ENCODE measurements at places on chromosomes 5 and 9.

DNA sequence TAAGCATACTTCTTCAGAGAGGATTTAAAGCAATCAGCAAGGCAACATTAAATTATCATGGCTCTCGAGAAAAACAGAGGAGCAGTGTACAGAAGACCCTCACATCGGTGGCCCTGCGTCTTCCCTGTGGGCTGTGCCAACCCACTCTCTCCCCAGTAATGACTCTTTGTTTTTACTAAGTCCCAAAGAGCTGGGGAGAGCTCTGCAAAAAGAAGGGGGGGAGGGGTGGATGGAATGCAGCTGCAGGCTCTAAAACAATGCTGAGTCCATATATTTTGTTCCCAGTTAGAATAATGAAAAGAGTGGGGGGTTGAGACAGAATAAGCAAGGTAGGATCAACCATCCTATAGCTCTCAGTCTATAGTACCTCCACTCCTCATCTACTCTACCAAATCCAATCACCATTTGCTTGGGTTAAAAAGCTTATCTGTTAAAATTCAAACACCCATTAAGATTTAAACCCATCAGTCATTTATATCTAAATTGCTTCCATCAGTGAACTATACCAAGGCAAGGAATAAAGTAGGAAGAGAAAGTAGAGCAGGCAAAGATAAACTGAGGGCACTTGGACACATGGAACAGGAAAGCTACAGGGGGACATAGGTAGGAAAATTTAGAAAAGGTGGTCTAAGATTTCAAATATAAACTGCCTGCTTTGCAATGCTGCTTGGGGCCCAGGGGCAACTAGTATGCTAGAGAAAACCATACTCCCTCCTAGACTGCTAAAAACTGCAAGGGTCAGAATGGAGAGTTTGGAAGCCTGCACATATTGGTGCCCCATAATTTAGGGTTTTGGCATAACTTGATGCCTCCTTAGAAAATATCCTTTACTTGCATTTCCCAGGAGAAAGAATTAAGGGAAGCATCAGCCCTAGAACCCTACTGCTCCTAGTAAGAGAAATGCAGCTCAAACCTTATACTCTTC, 20.6 kb downstream of the ELL2 start:
- DNase-seq: no peak
- H3K27ac ChIP-seq: peak overlapping the region; percentile 30
- H3K27me3 ChIP-seq: no peaks in the 10 kb centered on the region
- peaks cover 24% of the 10 kb centered on the region for H3K36me3 ChIP-seq

GRCh38 chr5:159916841-159917761, 819 bp downstream of the ADRA1B start:
- H3K4me1 ChIP-seq: peaks cover 18% of the 10 kb centered on the region
- peak overlapping the region; percentile 66 for H3K4me3 ChIP-seq
- DNase-seq: peak; percentile 78
- H3K27ac ChIP-seq: no peak overlapping the region

GRCh38 chr9:134554373-134555093, 87.1 kb upstream of the COL5A1 start:
- no peaks in the 10 kb centered on the region for H3K27me3 ChIP-seq
- DNase-seq: peak; percentile 84
- no peak overlapping the region for H3K27ac ChIP-seq
- H3K4me3 ChIP-seq: no peak overlapping the region
- H3K36me3 ChIP-seq: no peaks in the 10 kb centered on the region

- DNase-seq: peak; percentile 46
- no peaks in the 10 kb centered on the region for H3K36me3 ChIP-seq
- no peaks in the 10 kb centered on the region for H3K4me1 ChIP-seq
- H3K4me3 ChIP-seq: no peak overlapping the region
Observed at GRCh38 chr5:75734913-75735789, 17.9 kb upstream of the POC5 start.

DNA sequence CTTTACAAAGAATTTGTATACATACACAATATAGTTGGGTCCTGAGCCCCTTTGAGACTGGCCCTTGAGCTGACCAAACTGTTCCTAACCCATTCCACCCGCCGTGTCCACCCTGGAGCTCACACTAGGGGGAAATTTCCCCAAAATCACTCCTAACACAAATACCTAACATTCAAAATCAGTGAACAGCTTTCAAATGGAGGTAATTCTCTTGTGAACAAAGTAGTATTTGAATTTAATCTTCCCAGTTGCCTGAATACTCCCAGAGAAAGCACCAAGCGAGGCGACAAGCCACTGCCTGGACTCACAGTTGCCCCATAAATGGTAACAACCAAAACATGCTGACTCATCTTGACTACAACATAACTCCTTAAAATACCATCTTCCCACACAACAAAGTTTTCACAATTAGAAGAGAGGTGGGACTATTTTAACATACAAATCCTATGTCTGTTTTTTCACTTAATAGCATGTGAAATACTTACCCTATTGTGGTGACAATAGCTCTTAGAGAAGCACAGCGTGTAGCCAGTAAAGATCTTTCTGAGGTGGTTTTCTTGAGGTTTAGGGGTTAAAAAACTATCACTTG, 31.7 kb upstream of the SCAMP1 start:
- no peak overlapping the region for H3K27ac ChIP-seq
- H3K4me1 ChIP-seq: no peaks in the 10 kb centered on the region

All from osteoblast (primary cell).